ENCODE measurements at places on chromosomes 13 and 19. TPM values are rescaled to one million over a fixed set of nuclear protein-coding genes. Genes with fewer than 3 reads are reported as not detected.

GRCh38 chr13:52447815-52448552 lies 2.5 kb downstream of the VPS36 start:
- no peak for DNase-seq

SHD gene
- 21.4 TPM for total RNA-seq

DNA sequence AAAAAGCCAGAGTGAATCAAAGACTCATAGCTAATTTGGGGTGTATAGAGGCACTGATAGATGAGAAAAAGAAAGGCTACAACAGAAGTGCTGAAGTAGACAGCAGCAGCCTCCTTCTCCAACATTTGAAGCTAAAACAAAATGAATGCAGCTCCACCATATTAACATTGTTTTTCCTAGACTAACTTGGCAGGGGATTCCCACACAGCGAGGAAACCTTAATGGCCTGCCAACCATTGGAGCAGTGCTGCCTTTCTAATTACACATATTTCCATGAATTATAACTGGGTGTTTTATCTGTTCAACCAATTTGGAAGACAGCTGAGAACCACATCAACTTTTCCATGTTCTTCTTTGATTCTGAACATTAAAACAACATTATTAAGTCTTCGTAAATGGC lies 478.6 kb downstream of the LIG4 start:
- DNase-seq: no peak

GRCh38 chr13:46507981-46508380 lies 45.0 kb upstream of the LRCH1 start:
- no peak for DNase-seq

SIGLEC5 gene
- 0.71 TPM for total RNA-seq

GRCh38 chr13:46761866-46762265 lies 35.1 kb downstream of the ESD start:
- DNase-seq: no peak

DNA sequence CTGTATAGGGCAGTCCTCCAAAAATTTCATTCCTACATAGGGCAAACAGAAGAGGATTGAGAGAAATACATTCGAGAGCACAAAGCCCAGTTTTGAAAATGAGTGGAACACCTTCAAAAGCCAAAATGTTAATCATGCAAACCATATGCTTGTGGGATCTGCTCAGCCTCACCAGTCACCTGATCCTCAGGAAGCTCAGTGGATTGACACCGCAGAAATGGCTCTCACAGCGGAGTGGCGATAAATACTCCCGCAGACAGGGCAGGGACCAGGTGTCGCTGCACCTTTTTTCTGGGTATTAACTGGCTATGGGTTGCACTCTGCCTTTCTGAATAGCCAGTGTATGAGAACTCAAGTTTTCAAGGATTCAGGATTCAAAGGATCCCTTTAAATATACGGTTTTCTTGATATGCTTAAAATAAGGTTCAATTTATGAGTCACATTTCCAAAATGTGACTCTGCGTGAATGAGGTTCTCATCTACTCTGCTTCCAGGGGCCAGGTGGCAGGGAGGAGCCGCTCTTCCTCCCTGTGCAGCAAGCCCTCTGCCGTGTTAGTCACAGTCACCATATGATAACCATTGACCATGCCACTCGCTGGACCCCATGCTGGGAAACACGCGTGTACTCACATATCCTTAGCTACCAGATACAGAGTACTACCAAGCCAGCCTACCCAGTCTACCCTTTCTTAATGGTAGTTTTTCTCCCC lies 18.3 kb upstream of the DHRS12 start:
- DNase-seq: no peak

GRCh38 chr13:82758044-82758443 lies 1124.2 kb downstream of the SLITRK1 start:
- DNase-seq: no peak

KLK4 gene
- total RNA-seq: not detected

DNA sequence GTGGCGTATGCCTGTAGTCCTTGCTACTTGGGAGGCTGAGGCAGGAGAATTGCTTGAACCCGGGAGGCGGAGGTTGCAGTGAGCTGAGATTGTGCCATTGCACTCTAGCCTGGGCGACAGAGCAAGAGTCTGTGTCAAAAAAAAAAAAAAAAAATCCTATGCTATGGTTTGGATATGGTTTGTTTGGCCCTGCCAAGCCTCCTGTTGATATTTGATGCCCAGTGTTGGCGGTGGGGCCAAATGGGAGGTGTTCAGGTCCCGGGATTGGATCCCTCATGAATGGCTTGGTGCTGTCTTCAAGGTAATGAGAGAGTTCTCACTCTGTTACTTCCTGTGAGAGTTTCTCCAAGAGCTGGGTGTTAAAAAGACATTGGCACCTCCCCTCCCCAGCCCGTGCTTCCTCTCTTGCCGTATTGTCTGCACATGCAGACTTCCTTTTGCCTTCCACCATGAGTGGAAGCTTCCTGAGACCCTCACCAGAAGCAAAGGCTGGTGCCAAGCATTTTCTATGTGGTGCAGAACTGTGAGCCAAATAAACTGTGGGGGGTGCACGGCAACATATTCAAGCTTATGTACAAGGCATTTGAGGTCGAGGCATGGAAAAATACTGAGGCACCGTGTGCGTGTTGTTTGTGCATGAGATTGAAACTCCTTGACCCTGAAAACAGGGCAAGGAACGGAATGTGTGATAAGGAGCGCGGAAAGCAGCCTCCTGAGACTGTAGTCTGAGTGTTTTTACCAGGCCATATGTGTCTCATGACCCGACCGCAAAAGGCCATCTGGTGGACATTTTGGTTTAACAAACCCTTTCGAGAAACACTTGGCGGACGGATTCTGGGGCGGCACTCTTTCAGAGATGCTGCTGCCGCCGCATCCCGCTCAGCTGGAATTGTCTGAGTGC lies 7.3 kb downstream of the SIGLEC9 start:
- peak; percentile 71 for DNase-seq

DNA sequence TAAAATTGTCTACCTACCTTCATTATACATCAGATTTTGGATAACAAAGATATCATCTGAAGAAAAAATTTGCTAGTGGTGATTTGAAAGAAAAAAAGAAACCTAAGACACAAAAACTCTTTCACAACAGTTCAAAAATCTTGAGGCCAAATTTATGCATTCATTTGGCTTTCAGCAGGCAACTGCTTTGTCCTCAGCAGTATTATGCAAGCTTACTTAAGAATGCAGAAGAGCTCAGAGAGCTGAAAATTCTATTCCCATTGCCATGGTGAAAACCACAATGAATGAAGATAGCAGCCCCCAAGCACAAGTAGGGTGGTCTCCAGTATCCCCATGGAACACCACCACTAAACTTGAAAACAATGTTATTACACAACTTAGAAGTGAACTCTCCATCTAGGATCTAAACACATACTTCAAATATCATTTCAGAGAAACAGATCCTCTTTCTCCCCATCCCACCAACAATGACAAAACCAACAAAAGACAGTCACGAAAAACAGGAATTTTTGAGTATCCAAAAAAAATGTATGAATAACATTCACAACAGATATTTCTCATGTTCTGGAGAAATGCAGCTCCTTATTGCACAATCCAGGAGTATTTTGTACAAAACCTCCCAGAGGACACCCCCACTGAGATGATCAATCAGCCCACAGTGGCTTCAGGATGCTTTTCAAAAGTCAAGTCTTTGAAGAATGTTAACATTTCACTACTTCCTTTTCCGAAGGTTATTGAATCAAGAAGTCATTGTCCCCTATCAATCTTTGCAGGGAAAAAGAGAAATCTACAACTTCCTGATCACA lies 192.7 kb downstream of the LHFPL6 start:
- no peak for DNase-seq

PROZ gene
- total RNA-seq: not detected

TGDS gene
- 4.8 TPM for total RNA-seq

- no peak for DNase-seq
Observed at GRCh38 chr13:49610176-49610575, 18.1 kb upstream of the ARL11 start.

DNA sequence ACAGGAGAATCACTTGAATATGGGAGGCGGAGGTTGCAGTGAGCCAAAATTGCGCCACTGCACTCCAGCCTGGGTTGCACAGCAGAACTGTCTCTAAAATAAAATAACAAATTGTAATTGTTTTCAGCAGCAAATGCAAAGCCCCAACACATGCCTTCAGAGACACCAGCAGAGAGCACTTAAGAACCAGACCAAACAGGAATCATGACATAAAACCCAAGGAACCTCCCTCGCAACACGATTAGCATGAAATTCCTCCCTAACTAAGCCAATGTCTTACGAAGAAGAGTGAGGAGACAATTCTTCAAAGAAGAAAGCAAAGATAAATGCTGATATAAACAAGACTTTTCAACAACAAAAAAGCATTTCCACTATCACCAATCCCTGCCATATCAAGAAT lies 40.1 kb downstream of the PSPC1 start:
- DNase-seq: no peak

- no peak for DNase-seq
Observed at GRCh38 chr13:80989241-80989640, 648.3 kb upstream of the SPRY2 start.

DNA sequence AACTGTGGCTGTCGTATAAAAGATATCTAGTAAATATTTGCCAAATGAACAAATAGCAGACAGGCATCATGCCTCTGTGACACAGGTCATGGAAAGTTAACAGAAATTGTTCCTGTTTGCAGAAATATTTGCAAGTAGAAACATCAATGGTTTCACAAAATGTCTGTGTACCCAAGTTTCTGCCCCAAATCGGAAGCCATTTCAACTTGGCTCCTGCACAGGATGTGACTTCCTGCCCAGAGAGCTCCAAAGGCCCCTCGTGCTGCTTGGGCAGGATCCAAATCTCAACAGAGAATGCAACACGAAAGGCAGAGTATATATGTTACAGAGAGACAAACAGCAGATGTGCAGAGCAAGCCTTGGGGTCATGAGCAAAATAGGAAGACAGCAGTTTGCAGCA lies 95.5 kb upstream of the SERP2 start:
- no peak for DNase-seq

DNA sequence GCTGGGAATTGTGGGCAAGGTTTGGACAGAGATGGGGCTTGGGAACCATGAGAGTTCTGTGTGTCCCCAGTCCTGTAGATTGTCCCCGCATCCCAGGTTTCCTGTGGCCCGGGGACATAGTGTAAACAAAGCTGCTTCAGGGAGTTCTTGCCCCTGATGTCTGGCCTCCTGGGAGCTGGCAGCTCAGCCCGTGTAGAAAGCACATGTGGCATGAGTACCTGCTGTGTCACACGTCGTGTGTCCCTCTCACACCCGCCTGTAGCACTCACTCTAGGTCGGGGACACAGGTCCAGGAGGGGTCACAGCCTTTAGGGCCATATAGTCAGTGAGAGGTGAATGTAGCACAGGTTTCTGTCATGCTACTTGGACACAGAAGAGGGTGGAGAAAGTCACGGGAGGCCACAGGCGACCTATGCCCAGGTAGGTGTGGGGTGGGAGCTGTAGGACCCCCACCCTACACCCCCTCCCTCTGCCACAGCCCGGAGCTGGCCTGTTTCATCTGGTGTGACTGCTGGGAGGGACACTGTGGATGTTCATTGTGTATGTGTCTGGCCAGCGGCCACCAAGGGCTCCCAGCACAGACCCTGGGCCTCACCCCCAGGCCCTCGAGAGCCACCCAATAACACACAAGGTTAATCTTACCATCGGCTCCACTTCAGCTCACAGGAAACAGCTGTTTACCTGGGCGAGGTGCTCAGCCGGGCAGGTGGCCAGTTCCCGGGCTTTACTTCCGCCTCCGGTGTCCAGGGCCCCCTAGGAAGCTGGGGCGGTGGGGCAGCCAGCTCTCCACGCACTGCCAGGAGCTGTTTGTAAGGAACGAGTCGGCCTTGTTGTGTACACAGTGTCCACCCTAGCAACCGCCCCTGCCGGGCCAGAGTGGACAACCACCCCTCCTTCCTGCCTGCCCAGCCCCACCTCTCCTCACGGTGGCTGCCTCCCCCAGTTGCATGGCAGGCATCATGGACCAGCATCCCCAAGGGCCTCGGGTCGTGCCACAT lies 49.7 kb downstream of the COMP start:
- peak; percentile 69 for DNase-seq

FDX2 gene
- total RNA-seq: 14.1 TPM

- no peak for DNase-seq
Observed at GRCh38 chr13:20908714-20909497, 6.4 kb upstream of the XPO4 start.

LMO7 gene
- 273 TPM for total RNA-seq

DNA sequence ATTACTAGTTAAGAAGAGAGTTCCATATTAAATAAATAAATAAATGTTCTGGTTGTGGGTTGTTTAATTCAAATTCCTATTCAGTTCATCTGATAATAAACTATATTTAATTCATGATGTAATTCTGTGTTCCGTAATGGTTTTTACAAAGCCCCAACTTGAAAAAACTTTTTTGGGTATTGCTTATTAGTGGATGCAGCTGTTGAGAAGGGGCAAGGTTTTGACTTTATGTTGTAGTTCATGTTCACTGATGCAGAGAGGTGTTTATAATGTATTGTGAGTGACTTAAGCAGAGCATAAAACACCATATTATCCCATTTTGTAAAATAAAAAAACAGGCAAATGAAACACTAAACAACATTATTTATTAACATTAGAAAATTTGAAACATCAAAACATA lies 107.3 kb upstream of the TNFSF11 start:
- no peak for DNase-seq

FXYD7 gene
- not detected for total RNA-seq

- no peak for DNase-seq
Observed at GRCh38 chr19:35170359-35171061, 16.0 kb downstream of the FXYD5 start.

DNA sequence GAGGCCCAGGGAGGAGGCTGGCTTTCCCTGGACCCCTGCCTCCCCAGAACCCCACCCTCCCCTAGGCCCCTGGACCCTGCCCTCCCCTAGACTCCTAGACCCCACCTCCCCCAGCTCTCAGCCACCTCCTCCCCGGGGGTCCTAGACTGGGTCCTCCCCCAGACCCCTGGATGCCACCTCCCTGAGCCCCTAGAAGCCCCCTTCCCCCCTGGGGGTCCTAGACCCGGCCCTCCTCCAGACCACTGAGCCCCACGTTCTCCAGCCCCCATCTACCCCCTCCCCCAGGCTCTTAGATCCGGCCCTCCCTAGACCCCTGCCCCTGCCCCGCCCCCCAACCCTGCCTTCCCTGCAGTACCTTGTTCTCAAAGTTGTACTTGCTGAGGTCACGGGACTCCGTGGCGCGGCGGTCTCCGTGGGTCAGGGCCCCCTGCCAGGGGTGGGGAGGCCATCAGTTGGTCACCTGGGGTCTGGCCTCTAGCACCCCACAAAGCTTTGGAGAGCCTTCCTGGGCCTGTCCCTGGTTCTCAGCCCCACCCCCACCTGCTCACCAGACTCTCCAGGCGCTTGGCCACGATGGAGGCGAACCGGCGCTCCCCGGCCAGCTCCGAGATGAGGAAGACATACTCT lies 8.0 kb downstream of the GPX4 start:
- DNase-seq: no peak
